Stimulated activated CD8-positive, alpha-beta memory T cell treated with anti-CD3 and anti-CD28 coated beads, Interleukin-4, amount 100 ng/mL, for 1 hour (primary cell): ENCODE measurements at places on chromosomes 13 and 19.

DNA sequence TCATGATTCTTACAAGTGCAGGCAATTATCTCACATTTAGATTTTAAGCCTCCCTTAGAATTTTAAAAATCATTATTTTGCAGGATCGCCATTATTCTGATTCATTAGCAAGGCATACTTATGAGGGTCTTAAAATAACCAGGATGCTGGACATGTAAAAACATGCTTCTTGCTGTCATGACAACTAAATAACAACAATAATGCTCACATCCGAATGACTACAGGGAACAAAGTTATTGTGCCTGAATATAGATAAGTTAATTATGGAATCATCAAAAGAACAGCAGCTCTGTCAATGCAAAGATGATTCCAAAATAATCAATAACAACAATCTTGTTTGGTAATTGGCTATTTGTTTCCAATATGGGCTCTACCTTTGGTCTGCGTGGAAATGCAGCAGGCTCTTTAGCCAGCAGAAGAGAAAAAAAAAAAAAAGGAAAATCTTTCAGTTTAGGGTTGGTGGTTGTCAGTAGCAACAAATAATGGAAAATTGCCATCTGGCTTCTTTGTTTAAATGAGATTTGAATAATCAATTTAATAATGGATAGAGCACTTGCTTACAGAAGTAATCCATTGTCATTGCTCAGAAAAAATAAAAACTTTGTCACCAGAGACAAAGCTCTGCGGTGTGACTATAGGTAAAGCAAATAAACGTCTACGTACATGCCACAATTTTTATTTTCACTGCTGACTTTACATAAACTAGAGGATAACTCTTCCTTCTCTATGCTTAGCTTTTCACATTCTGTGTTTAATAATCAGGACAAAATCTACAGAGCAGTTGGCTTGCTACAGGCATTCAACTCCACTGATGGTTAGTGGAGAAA lies 468.9 kb upstream of the TSHZ3 start:
- DNase-seq = no peak

GRCh38 chr13:103067751-103068555 lies 1.7 kb upstream of the SLC10A2 start:
- DNase-seq = no peak

DNA sequence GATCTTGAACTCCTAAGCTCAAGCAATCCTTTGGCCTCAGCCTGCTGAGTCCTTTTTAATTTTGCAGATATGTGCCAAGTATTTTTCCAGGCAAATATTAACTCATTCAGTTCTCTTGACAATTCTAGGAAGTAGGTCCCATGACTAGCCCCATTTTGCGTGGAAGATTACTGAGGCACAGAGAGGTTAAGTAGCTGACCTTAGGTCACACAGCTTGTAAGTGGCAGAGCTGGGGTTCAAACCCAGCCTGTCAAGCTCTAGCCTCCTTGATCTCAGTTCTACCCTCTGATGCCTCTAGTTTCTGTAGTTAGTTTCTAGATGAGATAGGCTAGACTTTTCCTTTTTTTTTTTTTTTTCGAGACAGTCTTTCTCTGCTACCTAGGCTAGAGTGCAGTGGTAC lies 18.1 kb downstream of the CYP4F22 start:
- DNase-seq = no peak

DNA sequence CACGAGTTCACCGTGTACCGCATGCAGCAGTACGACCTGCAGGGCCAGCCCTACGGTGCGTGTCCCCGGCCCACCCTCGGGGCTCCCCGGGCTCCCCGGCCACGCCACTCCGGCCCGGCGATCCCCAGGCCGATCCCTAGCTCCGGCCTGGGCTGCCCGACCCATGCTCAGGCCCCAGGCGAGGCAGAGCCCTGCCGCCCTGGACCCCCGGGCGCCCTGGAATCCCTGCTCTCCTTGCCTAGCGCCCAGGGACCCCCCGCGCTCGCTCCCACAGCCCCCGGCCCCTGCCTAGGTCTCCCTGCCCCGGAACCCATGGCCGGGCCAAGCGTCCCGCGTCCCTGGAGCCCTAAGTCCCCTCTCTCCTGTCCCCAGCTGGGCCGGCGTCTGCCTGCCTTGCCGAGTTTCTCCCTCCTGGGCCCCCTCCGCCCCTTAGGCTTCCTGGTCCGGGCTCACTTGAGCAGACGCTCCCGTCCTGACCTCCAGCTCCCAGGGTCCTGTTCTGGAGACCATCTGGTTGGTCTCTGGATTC lies 494 bp downstream of the NCLN start:
- DNase-seq = no peak

DNA sequence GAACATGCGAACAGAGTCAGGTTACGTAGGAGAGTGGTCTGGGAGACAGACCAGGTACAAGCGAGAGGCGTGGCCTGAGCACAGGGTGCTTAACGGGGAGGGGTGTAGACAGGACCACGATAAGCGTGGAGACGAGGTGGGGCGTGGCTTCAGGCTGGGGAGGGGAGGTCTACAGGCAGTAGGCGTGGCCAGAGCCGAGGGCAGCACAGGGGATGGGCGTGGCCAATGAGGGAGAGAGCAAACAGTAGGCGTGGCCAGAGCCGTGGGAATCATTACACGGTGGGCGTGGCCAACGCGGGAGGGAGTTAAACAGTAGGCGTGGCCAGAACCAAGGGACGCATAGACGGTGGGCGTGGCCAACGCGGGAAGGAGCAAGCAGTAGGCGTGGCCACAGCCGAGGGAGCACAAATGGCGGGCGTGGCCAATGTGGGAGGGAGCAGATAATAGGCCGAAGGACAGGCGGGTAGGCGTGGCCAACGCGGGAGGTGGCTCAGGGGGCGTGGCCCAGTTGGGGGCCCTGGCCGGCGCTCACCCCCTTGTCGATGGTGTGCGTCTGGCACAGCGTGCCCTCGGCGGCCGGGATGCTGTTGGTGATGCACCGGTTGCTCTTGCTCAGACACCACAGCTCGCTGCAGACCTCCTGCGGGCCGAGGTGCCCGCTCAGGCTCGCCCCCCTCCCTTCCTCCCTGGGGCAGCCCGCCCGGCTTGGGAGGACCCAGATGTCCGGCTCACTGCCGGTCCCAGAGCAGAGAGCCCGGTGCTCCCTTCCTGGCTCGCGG lies 15.2 kb upstream of the MYO1F start:
- DNase-seq = peak; percentile 86

- peak; percentile 13 for DNase-seq
Measured at GRCh38 chr13:40613192-40613818, 53.1 kb downstream of the FOXO1 start.

GRCh38 chr13:39867807-39868206 lies 212.3 kb downstream of the COG6 start:
- DNase-seq = no peak

DNA sequence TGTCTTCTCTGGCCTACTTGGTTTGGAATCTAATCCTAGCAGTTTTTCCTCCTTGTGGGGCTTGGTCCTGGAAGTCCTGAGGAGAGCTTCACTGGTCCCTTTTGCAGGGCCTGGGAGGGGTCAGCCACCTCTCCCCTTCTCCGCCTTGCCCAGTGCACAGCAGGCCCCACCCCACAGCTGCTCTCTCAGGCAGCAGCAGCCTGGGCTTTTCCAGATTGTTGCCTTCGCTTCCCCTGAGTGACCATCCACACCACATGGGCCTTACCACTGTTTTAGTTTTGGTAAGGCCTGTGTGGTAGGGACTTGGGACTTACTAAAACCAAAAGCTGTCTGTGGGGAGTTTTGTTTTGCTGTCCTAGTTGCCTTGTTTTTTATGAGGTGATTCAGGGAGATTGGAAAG lies 11.5 kb downstream of the MPHOSPH8 start:
- no peak for DNase-seq

GRCh38 chr13:110539894-110540293 lies 21.6 kb downstream of the RAB20 start:
- no peak for DNase-seq

- DNase-seq = no peak
Measured at GRCh38 chr19:53876651-53877224, 5.3 kb upstream of the PRKCG start.

DNA sequence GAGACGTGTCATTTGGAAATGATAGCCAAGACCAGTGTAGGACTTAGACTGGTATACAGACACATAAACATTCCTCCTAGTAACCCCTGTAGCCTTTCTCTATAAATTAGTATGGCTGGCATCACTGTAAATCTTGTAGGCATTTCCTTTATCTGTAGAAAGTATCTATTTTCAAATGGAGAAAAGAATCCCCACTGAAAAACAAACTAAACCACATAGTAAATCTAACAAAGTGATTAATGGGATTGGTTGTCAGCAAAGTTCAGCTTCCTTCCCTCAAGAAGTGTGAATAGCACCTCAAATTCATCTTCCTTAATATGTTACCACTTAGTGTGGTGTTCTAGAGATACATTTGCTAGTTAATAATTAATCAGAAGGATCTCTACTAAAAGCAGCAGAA lies 119.4 kb upstream of the NBEA start:
- no peak for DNase-seq

DNA sequence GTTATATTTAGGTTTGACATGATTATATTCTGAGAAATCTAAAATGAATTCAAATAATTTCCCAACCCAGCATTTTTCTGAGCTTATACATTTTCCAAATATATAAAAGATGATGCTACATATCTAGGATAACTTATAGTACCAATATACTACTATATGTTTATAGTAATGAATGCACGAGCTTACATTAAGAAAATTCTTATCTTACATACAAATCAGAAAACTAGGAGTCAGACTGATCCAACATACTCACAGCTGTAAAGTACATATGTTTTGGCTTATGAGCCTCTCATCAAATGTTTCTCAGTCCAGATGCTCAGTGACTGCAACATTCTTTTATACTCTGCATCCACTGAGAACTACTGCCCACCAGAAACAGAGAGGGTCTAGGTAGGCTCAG lies 491.3 kb upstream of the KLF12 start:
- no peak for DNase-seq

DNA sequence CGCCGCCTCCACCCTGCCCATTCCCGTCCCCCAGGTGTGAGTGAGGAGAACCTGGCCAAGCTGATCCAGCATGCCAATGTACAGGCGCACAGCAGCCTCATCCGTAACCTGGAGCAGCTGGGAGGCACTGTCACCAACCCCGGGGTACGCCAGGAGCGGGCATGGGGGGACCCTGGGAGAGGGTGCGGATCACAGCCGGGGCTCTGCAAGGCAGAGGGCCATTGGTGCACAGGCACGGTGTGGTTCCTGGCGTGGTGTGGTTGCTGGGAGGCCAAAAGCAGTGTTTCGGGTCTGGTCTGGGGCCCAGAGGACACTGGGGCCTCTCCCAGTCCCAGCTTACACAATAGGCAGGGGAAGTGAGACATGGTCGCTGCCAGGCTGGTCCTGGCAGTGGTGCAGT lies 8.3 kb downstream of the STXBP2 start:
- DNase-seq = no peak
